Liver (tissue), 10 donors: ENCODE measurements at places on chromosomes 2 and 18.

DNA sequence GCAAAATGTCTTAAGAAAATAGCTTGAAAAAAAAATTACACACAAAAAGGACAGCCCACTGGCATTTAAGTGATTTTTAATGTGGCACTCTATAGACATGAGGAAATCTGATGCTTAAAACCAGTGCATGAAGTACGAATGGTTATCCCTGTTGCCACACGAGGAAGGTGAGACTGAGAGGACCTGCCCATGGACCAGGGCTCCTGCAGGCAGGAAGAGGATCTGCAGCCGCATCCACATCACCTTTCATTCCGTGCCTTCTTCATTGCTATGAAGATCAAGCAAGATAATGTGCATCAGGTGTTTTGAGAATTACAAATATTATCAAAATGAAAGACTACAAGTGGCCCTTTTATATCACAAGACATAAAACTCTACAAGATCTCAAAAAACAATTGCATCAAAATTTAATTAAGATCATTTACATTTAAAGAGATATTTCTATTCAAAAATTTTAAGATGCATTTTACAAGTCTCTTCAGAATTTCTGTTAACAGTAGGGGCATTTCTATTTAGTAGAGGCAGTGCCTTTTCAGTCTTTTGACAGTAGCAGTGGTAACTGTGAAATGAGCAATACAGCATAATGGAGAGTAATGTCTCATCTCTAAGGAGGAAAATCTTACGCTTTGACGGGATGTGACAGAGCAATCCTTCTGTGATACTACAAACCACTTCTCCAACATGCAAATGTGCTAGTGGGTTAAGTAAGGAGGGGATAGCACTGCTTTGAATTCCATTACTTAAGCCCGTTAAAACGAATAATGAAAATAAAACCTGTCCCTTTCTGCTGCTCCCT is 83.4 kb downstream of the SLC5A7 start:
- H3K4me1 ChIP-seq: no peaks in the 10 kb centered on the region
- no peaks in the 10 kb centered on the region for H3K27me3 ChIP-seq
- H3K4me3 ChIP-seq: no peak overlapping the region

DNA sequence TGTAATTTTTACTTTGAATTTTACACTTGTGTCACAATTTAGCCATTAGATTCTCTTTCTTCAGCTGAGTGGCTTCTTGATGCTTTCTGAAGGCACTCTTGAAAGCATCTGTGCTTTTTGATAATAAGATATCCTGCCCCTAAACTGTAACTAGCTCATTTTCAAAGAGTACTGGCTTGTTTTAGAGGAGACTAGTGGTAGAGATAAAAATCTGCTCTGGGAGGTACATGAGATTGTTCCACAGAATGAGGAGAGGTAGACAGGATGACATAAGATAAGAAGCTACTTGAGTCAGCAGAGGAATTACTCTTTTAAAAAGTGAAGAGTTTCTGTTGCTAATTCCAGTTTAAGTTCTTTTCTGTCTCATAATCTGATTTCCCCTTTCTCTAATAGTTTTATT is 10.6 kb downstream of the PLEKHB2 start:
- H3K36me3 ChIP-seq: no peaks in the 10 kb centered on the region
- no peak overlapping the region for H3K27ac ChIP-seq
- H3K4me3 ChIP-seq: no peak overlapping the region
- H3K27me3 ChIP-seq: no peaks in the 10 kb centered on the region

GRCh38 chr18:22563164-22563583 is 145.5 kb upstream of the CTAGE1 start:
- peak overlapping the region; percentile 44 for H3K4me3 ChIP-seq
- peaks cover 6% of the 10 kb centered on the region for H3K4me1 ChIP-seq
- DNase-seq: no peak
- H3K27me3 ChIP-seq: no peaks in the 10 kb centered on the region

DNA sequence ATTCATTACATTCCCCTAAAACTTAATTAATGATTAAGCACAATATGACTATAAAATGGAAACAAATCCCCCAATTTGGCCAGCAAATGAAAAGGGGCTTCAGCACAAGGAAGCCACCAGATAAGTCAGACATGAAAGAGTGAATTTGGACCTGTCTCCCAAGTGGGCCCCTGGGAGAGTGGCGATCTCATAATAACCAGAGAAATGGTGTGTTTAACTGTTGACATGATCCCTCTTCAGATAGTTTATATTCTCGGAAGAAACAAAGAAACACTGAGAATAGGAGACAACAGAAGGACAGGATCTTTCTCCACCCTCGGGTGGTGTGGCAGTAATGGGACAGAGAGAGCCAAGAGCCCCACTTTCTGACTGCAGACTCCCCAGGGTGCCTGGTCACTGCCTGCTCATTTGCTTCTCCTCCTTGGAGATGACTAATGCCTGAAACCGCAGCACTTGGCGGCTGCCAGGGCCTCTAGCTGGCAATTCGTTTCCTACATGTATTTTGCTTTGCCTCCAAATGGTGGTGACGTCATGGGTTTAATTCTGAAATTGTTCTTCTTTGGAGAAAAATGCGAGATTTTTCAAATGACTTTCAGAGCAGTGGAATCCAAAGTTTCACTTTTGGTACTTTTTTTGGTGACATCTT is 46.4 kb upstream of the SPP2 start:
- H3K27me3 ChIP-seq: no peaks in the 10 kb centered on the region
- no peak overlapping the region for H3K27ac ChIP-seq
- peaks cover 6% of the 10 kb centered on the region for H3K36me3 ChIP-seq
- H3K4me3 ChIP-seq: no peak overlapping the region
- peaks cover 2% of the 10 kb centered on the region for H3K4me1 ChIP-seq

DNA sequence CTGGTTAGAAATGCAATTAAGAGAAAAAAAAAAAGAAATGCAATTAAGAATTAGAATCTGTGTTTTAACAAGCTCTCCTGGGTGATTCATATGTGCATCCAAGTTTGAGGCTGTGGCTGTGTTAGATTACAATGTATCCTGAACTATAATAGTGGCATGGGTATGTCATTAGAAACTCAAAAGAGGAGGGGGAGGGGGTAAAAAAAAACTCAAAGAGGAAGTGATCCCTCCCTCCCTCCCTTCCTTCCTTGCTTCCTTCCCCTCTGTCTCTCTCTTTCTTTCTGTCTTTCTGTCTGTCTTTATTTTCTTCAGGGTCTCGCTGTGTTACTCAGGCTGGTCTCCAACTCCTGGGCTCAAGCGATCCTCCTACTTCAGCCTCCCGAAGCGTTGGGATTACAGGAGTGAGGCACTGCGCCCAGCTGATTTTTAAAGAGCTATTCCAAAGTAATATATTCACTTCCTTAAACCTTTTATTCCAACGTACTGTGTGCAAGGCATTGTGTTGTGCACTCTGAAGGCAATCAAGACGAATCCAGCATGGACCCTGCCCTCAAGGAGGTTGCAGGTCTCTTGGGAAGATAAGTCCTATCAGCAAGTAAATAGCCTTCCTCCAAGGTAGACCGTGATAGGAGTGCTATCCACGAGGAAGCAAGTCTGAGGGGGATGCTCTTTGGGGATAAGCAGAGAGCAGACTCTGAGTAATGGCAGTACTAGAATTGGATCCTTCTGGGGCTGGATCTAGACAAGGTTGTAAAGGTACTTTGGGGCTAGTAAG is 35.9 kb upstream of the MCFD2 start:
- DNase-seq: no peak
- no peak overlapping the region for H3K27ac ChIP-seq
- H3K4me3 ChIP-seq: no peak overlapping the region
- peaks cover 19% of the 10 kb centered on the region for H3K4me1 ChIP-seq

- no peaks in the 10 kb centered on the region for H3K4me1 ChIP-seq
- no peak overlapping the region for H3K27ac ChIP-seq
- DNase-seq: no peak
- H3K4me3 ChIP-seq: no peak overlapping the region
Observed at GRCh38 chr2:174153757-174154680, 94.3 kb downstream of the OLA1 start.
